Substantia nigra (tissue), 51 donors: ENCODE measurements at places on chromosomes 6 and 20.
A peak's percentile ranks its signal among the peaks of the same experiment; 100 is the strongest.

DNA sequence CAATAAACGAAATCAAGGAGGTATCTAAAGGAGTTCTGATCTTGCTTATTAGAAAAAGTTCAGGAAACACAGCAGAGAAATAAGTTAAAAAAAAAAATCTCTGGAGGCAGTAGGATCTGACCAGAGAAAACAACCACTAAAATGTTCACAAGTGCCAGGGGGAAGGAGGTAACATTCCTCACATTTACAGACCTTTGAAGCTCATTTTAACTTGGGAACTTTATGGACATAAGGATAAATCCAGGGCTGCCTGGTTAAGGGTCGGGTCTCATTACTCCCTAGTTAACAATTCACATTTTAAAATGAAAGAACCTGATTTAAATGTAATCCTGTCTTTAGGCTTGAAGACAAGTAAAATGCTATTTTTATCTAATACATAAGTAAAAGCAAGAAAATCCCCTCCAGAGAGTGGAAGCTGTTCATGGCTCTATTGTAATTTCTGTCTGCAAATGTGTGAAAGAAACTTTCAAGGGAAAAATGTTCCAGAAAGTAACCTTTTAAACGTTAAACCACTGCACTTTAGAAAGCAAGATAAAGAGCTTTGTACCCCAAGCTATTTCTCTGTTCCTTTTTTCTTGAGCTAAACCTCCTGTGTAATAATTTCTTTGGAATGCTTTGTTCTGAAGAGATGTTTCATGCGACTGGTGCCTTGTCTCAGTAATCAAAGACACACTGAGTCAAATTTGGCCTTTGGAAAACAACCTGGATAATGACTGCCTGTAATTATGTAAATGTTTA is 38.2 kb downstream of the MYLIP start:
- no peak for DNase-seq

DNA sequence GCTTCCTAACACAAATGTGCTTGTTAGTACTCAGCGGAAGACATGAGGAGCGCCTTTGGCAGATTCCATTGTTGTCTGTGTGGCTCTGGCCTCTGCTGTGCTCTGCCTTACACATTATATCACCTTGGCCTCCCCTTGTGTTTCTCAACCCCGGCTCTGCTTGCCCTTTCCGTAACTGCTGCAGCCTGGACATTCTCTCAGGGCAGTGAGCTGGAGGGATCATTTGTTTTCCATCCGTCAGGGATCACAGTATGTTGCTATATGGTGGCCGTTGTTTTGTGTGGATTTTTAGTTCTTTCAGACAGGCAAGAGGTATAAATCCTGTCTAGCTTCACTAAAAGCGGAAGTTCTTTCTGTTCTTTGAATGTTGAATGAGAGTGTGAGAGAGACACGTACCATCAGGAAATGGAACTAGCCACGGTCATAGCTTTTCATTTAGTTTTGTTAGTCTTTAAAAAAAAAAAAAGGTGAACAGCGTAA is 175.1 kb downstream of the JARID2 start:
- DNase-seq: no peak

GRCh38 chr6:152323376-152323775 is 313.8 kb downstream of the SYNE1 start:
- no peak for DNase-seq

DNA sequence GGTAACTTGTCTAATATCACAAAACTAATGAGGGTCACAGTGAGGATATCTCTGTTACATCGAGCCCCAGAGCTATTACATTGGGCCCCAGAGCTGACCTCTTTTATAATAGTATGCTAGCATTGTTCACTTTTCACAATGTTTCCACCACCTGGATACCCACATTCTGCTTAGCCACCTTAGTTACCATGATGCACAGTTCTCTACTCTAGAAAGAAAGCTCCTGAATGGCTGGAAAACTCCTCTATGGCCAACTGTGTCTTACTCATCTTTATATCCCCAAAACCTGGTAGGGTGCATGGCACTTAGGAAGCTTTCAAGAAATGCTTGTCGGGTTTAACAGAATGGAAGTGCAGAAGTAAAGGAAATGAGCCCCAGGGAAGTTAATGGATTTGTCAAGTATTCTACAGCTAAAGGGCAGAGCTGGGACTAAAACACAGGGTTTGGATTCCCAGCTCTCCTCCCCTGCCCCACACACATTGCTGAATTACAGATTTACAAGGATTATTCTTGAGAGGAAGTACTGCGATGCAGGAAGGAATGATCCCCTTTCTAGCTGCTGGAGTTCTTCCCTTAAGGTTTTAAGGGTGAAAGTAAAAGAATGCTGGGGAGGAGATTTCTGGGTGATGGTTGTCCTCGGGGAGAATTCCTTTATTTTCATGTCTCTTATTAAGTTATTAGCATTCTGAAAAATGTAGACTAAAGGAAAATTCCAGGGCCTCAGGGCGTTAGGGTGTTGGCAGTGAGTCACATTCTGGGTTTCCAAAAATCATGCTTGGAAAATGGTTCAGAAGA is 16.1 kb upstream of the HINT3 start:
- DNase-seq: no peak

GRCh38 chr20:48332555-48332954 is 495.2 kb downstream of the PREX1 start:
- DNase-seq: no peak

DNA sequence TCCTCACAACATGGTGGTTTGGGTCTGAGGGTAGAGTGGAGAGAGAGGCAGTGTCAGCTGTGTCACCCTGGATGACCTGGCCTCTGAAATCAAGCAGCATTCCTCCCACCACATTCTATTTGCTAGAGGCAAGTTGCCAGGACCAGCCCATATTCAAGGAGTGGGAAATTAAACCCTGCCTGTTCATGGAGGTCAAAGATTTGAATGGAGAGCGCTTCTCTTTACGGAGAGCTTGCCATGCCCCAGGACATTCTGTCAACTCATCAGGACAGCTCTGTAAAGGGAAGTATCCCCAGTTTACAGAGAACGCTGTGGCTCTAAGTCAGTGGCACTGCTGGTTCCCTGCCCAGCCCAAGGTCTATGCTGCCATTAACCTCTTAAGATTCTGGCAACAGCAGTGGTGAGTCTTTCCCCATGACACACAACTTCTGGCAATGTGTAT is 90.0 kb upstream of the INSM1 start:
- no peak for DNase-seq

DNA sequence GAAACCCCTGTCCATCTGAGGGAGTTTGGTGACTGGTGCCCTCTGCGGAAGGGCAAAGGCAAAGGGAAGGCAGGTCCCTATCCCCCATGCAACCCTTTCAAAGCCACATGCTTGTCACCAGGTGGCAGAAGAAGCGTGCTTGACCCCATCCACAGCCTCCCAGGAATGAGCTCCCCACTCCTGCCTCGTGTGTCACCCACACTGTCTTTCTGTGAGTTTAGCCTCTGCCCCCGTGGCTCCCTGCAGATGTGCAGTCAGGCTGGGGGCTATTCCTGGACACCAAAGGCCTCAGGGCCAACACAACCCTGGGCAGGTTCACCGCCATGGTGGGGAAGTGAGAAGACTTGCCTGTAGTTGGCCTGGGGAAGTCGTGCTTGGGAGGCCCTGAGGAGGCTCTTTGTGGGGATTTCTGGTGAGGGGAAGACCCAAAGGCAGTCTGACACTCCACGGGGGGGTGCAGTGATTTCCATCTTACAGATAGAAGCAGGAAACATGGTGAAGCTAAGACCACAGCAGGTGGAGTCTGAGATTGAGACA is 16.6 kb upstream of the PCMTD2 start:
- DNase-seq: no peak

GRCh38 chr20:63441136-63442099 is 31.0 kb downstream of the KCNQ2 start:
- no peak for DNase-seq

DNA sequence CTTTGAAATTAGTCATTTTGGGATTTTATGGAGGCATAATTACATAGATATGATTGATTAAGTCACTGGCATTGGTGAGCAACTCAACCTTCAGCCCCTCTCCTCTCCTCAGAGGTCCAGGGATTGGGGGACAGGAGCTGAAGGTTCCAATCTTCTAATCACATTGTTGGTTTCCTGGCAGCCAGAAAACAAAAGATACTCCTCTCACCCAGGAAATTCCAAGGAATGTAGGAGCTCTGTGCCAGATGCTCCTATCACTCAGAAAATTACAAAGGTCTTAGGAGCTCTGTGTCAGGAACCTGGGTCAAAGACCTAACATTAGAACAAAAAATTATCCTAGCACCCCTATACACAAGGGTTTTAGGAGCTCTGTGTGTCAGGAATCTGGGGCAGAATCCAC is 679.7 kb upstream of the ID4 start:
- DNase-seq: no peak

DNA sequence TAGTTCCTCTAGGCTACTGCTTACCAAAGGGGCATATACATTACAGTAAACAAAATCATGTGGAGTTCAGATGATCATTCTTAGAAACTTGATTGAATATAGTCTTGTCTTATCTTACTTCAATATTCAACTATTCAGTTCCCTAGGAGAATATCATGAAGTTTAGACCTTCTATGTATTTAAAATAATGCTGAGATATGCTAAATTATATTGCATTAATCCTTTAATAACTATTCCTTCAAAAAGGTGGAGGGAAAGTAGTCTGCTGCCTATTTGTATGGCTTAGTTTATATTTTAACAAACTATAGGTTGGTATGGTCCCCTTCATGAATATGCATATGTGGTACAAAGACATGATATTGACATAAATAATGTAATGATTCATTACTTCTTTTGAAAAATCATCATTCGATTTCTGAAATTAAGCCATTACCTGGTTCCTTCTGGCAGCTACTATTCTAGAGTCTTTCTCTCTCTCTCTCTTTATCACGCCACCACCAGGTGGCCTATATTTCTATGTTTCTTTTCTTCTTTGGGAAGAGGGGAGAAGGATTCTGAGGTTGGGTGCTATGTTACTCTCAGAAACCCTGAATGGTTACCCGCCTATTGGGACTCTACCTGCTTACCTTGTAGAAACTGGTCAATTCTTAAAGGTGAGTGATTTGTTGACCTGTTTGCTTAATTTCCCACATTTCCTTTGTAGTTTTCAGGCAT is 855.8 kb downstream of the HACE1 start:
- no peak for DNase-seq

DNA sequence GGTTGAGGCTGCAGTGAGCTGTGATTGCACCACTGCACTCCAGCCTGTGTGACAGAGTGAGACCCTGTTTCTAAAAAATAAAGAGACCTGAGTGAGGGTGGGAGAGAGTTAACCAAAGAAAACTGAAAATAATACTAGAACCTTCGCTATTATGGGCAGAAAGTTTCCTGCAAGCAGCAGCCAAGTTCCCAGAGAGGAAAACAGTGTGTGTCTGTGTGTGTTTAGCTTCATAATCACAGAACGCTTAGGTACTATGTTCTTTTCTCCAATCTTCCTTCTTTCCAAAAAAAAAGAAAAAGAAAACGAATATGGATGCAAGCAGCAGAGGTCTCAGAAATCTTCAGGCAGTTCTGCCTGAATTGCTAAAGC is 170.0 kb downstream of the LY86 start:
- DNase-seq: no peak

- DNase-seq: no peak
Observed at GRCh38 chr6:137792160-137793033, 74.7 kb upstream of the TNFAIP3 start.

- DNase-seq: no peak
Observed at GRCh38 chr6:165439928-165440554, 130.6 kb upstream of the C6orf118 start.

- DNase-seq: no peak
Observed at GRCh38 chr6:77822265-77822664, 169.4 kb downstream of the MEI4 start.

GRCh38 chr6:54335871-54336270 is 27.6 kb downstream of the TINAG start:
- no peak for DNase-seq

GRCh38 chr6:10999994-11000393 is 44.1 kb downstream of the ELOVL2 start:
- DNase-seq: no peak

DNA sequence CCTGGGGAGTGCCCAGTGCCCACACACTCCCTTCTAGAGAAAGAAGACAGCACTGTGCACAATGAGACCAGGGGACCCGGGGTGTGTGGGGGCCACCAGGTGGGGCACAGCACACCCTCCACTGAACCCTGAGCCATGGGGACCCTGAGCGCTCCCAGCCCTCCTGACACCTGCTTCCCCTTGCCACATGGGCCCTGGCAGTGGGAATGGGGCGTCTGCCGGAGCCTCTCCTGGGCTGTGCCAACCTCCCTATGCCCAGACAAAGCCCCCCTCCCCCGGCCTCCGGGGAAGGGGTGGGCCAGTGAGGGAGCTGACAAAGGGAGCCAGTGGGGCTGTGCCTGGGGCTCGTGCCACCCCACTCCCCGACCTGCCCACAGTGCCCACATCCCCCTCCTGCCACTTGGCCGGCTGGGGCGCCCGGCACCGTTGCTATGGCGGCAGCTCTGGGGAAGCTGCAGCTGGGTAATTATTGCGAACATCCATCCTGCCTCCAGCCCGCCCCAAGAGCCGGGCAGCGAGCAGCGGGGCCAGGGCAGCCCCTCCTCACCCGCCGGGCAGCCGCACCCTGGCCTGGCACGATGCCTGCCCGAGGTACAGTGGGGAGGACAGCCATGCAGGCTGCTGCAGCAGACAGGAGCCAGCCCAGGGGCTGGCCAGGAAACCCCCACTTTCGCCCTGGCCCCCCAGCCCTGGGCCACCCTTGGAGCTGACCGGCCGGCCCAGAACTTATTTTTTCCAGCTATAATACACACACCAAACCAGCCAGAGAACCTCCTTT is 41.9 kb upstream of the NOL4L start:
- peak; percentile 64 for DNase-seq

DNA sequence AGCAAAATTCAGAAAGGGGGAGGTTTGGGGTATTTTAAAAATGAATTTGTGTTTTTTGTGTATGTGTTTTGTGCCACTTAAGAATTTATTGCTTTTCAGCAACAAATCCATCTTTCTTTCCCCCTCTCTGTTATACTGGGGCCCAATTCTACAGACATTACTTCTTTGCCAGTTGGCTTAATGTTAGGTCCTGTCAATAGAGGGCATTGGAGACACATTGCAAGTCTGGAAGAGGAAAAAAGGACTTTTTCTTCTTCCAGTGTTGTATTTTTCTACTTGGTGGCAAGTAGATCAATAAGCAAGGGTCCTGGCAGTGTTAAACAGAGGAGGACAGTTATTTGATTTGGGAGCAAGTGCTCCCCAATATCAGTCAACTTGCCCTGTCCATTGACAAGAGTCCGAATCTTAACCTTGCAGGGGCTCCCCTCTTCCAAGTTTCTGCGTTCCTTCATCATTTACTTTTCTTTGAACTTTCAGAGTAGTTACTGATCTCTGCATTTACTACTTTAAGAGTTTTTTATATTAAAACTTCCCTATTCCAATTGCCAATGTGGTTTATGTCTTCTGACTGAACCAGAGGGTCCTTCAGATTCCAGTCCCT is 23.4 kb downstream of the SCML4 start:
- DNase-seq: no peak
